Activated effector memory CD4-positive, alpha-beta T cell treated with Interleukin-2 at 50 U/mL for 16 hours (primary cell): ENCODE measurements at places on chromosomes 1 and 21.

DNA sequence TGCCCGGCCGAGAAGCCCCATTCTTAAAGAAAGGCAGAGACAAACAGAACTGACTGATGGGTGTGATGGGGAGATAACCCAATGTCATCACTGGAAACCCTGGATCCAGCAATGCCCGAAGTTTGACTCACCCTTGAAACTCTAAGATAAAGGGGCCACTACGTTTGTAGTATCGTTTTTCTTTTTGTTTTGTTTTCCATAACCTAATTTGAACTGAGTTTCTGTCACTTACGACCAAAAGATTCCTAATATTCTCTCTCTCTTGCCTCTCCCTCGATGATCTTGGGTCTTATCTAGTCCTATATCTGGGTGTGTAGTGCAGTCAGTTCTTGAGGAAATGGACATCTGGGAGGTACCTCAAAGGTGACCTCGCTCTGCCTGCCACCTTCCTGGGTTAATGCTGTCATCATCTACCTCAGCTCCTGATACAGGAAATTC is 57.8 kb upstream of the ID3 start:
- no peak for DNase-seq

DNA sequence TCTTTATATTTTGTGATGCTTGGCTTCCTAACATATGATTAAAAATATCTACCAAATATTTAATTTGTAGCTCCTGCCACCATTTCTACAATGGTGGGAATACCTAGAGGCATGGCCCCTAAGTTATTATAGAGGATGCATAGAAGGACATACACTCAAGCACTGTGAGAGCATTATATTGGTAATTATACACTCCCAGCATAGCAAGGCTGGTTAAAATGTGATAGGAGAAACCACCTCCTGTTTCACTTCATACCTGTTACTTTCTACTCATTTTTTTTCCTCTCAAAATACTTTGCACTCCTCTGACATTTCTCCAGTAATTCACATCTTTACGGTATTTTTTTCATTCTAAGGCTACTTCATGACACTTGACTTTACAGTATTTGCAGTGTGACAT is 92.9 kb downstream of the HS2ST1 start:
- DNase-seq = no peak

GRCh38 chr1:9291914-9292360 is 757 bp upstream of the SPSB1 start:
- DNase-seq = no peak

GRCh38 chr21:33801424-33802405 is 113.9 kb downstream of the ATP5PO start:
- no peak for DNase-seq

DNA sequence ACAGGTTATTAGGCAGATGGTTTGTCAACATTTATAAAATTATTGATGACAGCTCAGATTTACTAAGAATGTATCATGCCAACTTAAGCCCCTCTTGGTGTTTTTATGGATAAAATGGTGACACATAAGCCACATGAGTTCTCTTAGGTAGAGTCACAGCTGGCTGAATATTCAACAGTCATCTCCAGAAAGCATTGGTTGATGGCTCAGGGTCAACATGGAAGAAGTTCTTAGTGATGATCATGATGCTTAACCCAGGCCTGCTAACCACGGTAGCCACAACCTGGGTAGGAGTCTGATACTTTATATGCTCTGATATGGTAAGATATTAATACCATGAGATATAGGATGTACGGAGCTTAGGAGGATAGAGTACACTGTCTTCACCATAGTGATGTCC is 46.4 kb upstream of the SIPA1L2 start:
- DNase-seq = no peak

DNA sequence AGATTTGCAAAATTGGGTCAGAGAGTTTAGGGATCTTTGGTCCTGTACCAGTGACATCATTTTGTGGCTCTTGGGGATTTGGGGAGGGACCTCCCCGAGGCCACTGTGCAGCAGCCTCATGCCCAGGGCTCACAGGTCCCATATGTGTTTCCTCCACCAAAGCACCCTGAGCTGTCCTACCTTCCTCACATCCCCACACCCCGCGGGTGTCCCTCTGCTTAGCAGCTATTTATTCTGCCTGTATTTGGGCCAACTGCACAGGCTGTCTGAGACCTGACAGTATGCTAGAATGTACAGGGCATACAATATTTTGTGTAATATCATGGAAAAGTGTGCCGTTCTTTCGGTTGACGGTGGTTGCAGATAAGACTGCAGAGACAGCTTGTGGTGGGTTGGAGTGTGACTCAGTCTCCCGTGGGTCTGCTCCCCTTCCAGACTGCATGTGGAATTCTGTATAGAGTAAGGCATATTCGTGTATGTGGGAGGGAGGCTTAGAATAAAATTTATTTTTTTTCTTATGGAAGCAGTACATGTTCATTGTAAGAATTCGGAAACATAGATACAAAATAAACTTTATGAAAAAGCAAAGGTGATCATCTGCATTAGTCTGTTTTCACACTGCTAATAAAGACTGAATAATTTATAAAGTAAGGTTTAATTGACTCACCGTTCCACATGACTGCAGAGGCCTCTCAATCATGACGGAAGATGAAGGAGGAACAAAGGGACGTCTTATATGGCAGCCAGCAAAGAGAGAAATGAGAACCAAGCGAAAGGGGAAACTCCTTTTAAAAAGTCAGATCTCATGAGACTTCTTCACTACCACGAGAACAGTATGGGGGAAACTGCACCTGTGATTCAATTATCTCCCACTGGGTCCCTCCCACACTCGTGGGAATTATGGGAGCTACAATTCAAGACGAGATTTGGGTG is 84.4 kb downstream of the ADARB1 start:
- no peak for DNase-seq

GRCh38 chr1:185864889-185865517 is 130.8 kb downstream of the HMCN1 start:
- no peak for DNase-seq

DNA sequence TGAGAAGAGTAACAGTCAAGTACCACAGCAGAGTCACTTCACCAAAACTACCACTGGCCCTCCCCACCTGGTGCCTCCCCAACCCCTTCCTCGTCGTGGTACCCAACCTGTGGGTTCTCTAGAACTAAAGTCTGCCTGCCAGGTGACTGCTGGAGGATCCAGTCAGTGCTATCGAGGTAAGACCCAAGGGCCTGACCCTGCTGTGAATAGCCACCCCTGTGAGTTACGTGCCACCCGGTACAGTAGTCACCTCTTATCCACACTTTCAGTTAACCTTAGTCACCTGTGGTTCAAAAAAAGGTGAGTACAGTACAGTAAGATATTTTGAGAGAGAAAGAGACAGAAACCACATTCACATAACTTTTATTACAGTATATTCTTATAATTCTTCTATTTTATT is 16.5 kb downstream of the TTF2 start:
- DNase-seq = no peak

DNA sequence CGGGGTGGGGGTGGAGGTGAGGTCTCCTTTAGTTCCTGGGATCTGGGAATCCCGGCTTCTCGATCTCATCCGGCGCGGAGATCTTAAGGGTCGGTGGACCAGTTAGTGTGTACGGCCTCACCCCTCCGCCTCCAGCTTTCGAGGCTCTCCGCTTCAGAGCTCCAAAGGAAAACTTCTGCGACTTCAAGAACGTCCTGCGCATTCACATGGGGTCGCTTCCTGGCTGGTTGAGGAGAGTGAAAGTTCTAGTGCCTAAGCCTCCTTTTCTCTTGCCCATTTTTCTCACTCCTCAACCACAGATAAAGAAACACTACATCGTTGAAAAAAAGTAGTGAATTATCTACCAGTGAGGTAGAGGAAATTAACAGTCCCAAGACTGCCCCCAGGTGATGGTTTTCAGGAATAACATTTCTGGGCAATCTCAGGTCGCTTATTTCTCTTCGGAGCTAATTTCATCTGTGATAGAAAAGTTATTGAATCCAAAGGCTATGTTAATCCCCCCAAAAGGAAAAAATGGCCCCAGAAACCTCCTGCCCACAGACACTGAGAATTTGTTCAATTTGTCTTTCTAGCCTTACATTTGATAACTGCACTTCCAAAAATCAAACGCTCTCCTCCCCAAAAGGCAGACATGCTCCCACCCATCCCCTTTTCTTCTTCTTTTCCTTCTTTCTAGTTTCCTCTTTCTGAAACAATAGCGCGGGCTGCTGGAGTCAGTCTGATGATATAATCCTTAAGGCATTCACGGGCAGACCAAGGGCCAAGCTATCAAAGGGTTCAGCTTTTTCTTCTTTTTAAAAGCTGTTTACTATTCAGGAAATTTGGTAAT is 20.6 kb upstream of the TBX15 start:
- DNase-seq = no peak

DNA sequence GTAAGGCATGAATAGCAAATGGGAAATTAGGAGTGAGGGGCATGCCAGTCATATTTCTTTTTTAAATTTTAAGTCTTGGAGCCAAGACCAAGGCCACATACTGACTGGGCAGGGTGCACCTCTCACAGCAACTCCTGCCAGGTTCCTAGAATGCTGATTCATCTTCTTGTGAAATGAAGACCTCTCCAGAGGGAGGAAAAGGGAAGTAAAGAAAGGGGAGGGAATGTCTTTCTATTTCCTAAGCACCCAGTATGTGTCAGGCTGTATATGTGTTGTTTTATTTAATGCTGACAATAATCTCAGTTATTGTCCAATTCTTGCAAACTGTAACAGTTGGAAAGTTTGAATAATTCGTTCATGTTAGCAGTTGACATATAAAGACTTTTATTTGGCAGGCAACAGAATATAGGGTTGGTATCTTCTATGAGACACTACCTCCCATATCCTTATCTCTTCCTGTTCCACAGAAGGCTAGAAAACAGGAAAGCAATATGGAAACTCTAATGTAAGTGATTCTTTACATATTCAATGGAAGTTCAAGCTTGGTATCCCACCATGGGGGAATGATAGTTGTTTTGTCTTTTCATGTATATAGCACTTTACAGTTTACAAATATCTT is 259.1 kb upstream of the USP24 start:
- no peak for DNase-seq

DNA sequence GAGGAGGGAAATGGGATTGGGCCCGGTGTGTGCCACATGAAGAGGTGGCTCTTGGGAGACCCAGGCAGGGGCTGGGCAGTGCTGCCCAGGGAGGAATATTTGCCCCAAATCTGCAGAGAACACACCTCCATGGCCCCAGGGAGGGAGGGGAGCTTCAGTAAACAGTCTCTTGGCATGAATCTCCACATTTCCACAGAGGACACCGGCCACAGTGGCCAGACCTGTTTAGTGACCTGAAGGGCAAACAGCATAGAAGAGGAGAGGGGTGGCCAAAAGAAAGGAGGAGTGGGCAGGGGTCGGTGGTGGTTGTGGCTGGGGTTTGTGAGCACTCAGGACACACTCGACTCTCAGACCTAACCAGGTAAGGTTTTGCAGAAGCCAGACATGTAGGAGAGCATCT is 54.0 kb upstream of the IFFO2 start:
- DNase-seq = no peak

GRCh38 chr1:42730988-42731387 is 9.0 kb downstream of the CLDN19 start:
- DNase-seq = no peak

GRCh38 chr1:19974822-19975416 is 4.5 kb downstream of the PLA2G2A start:
- no peak for DNase-seq

DNA sequence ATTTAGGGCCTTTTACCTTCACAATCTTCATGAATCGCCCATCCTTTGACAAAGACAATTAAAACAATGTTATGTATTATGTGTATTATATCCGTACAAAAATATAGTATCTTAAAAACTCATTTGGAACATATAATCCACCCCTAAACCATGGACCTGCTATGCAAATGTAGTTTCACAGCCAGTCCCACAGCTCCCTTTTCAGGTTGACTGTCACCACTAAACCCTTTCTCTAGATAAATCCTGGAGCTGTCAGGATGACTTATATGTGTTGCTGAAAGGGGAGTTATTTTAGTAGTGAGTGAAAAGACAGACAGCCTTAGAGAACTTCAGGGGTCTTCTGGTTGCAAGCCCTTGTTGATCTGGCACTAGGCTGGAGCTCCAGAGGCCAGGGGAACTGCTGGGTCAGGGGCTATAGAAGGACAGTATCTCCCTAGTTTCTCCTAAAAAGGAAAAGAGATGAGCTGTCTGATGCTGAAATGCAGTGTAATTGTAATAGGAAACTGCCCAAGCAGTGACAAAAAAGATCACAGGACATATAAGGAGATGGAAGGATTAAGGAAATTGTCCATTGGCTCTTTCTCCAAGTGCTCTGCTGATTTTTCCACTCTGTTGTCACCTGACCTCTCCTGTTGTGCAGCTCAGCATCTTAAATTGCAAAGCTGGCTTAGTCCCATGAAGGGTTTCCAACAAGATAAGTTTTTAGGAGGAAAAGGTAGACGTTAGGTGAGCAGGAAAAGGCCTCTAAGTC is 127.7 kb downstream of the S1PR1 start:
- DNase-seq = no peak

DNA sequence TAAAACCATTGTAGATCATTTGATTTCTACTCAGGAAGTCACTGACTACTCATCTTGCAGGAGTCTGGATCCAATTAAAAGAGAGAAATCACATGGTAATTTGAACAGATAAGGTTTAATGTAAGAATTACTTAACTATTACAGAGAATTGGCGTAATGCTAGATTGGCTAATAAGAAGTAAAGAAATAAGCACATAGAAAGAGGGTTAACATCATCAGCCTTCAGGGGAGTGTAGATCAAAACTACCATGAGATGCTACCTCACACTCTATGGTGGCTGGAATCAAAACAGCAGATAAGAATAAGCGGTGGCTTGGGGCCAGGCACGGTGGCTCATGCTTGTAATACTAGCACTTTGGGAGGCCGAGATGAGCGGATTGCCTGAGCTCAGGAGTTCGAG is 11.7 kb downstream of the ST3GAL3 start:
- DNase-seq = no peak

GRCh38 chr1:225825078-225825477 is 15.2 kb downstream of the EPHX1 start:
- DNase-seq = no peak

DNA sequence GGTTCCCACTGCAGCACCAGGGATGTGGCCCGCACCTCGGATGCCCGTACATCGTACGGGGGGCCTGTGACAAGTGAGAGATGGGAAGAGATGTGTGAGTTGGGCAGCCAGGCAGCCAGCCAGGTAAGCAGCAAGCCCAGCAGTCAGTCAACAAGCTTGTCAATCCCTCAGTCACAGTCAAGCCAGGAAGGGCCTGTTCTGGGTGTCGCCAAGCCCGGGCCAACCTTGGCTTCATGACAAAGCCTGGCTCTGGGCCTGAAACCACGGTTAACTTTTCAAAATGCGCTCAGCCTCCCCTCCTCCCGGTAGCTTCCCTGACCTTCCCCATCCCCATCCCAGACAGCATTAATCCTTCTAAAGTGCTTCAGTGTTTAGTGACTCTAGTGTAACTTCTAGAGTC is 31.8 kb downstream of the MYOM3 start:
- DNase-seq = no peak

GRCh38 chr1:47827109-47827508 is 170.1 kb downstream of the TRABD2B start:
- DNase-seq = no peak

GRCh38 chr1:168617974-168618750 is 41.8 kb downstream of the XCL1 start:
- no peak for DNase-seq

GRCh38 chr21:22516230-22516629 is 1518.0 kb downstream of the NCAM2 start:
- DNase-seq = no peak

- DNase-seq = no peak
These were observed 289.1 kb upstream of the PLD5 start for GRCh38 chr1:242813490-242814091.

- DNase-seq = no peak
These were observed 648 bp downstream of the ATP5PF start for GRCh38 chr21:25733859-25734653.

GRCh38 chr1:200363264-200363933 is 46.4 kb downstream of the ZNF281 start:
- no peak for DNase-seq
